ENCODE measurements at places on chromosomes 6 and 20. TPM values are rescaled to one million over a fixed set of nuclear protein-coding genes. Genes with fewer than 3 reads are reported as not detected.

GNMT gene
- total RNA-seq = 0.43 TPM

HCK gene
- not detected for total RNA-seq

ECT2L gene
- total RNA-seq = under 0.01 TPM

FOXQ1 gene
- not detected for total RNA-seq

SLC35F1 gene
- not detected for total RNA-seq

DACT2 gene
- not detected for total RNA-seq
